GDM1 (cell line): ENCODE measurements at places on chromosomes 12 and 14.

DNA sequence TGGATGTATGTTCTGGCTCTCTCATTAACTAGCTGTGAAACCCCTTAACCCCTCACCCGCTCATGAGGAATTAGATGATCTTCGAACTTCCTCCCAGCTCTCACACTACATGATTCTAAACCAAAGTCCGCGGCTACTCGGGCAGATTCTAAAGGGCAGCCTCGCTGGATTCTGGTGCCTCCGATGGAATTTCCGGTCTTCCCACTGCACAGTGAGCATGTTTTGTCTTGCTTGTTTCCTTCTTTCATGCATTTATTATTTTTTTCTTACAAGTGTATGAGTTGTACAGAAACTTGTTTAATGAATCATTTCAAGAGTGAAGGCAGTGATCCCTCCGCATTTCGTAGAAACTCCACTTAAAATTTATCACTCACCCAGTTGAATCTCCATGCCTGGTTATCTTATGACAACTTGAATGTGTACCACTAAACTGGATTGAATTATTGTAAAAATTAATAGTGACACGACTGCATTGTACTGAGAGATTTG, 4.5 kb upstream of the HCAR3 start:
- no peak for DNase-seq

GRCh38 chr12:55812088-55812487, 5.4 kb downstream of the SARNP start:
- no peak for DNase-seq

DNA sequence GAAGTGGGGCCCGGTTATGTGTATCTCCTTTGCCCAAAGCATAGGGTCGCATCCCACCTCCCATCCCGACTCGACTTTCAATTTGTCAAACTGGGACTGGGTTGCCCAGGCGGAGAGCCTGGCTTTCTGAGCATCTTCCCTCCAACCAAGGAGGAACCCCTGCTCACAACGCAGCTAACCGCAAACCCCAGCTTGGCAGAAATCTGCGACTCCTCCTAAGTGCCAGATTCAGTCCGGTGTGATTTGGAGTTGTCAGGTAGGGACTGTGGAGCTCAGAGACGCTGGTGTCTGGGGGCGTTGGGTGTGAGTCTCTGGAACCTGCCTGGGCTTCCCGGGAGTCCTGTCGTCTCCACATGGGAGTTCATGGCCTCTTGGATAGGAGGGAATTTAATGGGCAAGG, 1126.7 kb downstream of the AACS start:
- DNase-seq = no peak

GRCh38 chr12:16509411-16509810, 96.6 kb downstream of the LMO3 start:
- DNase-seq = no peak

DNA sequence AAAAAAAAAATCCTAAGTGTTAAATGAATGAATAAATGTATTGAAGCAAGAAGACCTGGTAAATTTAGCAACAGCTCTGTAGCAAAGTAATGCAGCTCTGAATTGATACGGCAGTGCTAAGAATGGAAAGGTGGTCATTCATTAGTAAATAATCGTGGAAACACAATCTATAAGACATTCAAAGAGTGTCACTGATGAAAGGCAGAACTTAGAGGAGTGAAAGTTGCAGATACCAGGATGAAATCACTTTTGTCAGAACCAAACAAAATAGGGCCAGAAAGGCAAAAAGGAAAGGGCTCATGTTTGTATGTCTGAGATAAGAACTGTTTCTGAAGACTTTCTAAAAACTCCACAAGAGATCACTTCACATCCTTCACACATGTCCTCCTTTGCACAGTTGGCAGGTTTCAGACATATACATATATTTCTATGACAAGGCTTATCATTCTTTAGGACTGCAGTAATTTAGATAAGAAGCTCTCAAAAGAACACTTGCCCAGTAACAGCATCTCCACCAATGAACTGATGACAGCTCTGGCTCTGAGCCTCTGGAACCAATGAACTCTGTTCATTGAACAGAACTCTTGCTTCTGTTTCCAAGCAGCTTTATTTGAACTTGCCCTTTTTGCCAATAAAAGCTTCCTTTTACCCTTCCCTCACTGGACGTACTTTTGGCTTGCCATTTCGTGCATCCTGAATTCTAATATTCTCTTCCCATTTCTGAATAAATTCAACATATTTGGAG, 4.2 kb upstream of the LRR1 start:
- peak; percentile 63 for DNase-seq

GRCh38 chr12:107318806-107319532, 225.6 kb upstream of the CRY1 start:
- DNase-seq = no peak

DNA sequence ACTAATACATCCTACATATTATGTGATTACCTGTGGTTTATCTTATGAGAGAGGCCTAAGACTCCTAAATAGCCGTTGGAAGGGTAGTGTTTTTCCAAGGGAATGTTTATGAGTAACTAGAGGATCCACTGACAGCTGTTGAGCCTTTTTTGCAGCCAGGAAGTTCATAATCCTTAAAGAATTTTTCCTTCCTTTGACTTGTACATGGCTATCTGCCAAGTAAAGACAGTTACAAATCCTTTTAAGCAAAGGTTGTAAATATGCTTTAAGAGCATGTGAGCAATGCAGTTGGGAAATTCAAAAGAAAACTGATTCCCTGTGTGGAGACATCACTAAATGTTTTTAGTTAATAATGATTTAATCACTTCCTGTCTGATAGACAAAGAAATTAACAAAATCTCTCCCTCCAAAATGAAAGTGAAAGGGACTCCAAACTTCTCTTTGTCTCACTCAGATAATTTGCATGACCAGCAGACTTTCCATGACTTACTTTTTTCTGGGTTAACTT, 333.8 kb downstream of the PDZRN4 start:
- no peak for DNase-seq
